ENCODE measurements at places on chromosomes 11 and 22.

- no peak for DNase-seq
These were observed 8.6 kb downstream of the OR51T1 start for GRCh38 chr11:4890279-4890678.

DNA sequence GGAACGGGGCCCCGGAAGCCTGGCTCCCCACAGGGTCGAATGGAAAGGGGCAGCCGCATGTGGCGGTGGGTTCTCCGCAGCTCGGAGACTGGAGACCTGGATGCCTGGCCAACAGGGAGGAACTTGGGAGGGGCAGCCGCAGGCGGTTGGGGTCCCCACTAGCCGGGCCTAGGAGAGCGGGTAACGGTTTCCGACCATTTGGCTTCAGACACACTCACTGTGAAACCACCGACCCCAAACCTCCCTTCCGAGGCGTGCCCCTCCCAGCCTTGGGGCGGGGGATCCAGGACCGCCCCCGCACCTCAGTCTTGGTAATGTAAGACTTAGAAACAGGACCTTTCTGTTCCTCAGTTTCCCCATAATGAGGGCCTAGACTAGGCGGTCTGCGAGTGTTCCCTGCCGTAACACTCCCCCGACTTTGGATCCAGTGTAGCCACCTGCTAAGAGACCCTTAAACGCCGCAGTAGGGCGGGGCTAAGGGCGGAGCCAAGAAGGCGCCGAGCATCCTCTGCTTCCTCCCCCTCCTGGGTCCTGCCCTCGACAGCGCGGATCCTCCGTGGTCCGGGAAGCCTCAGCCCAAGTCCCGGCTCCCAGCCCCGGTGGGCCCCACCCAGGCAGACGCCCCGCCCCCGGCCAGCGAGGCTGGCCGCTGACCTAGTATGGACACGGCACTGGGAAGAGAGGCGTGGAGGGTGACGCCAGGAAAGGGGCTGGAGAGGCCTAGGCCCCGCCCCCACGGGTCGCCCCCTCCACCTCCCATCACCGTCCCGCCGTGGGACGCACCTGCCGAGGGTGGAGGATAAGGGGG lies 1.8 kb upstream of the RASGRP2 start:
- DNase-seq = peak; percentile 62

- DNase-seq = peak; percentile 71
These were observed 19.3 kb downstream of the GTPBP1 start for GRCh38 chr22:38724926-38725571.

DNA sequence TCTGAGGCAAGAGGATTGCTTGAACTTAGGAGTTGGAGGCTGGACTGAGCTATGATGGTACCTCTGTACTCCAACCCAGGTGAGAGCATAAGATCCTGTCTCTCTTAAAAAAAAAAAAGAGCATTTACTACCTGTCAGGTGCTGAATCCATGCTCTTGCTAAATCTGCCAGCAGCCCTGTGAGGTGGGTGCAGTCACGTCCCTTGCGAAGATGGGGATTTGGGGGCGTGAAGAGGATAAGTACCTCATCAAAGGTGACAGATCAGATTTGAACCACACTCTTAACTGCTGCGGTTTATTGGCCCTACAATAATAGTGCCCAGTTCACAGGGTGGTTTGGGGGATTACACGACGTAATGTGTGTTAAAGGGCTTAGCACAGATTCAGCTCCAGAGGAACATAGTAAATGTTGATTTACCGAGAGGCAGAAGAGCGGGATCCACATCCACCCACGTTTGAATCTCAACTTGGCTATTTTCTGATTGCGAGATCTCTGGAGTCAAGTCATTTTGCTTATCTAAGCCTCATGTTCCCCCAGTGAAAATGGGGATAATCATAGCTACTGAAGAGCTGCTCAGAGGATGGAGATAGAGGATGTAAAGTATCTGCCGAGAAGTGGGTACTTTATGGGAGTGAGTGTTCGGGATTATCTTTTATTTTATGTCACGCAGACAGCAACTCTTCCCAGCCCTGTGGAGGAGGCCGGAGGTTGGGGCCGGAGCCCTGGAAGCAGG lies 28.1 kb upstream of the LRRC10B start:
- no peak for DNase-seq

DNA sequence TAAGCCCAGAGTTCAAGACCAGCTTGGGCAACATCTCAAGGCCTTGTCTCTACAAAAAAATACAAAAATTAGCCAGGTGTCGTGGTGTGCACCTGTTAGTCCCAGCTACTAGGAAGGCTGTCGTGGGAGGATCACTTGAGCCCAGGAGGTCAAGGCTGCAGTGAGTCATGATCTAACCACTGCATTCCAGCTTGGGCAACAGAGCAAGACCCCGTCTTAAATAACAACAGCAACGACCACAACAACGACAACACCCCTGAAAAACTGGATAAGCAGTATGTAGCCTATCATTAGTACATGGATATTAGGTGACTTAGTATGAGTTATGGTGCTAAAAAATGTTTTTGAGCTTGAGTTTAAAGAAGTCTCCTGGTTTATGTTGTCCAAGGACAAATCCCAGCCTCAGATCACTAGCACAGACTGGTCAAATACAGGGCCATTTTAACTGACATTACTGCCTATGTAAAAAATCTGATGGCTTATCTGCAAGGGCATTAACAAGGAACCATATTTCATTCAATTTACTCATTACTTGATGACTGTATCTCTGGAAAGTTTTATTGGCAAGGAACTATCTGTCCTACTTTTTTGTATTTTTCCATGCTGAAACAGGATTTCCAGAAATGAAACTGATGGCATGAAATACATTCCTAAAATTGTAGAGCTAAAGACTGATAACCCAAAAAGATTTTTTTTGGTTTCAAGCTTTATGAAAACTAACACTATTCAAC lies 23.4 kb downstream of the C2CD3 start:
- DNase-seq = no peak
